ENCODE measurements at places on chromosomes 12 and 14.

DNA sequence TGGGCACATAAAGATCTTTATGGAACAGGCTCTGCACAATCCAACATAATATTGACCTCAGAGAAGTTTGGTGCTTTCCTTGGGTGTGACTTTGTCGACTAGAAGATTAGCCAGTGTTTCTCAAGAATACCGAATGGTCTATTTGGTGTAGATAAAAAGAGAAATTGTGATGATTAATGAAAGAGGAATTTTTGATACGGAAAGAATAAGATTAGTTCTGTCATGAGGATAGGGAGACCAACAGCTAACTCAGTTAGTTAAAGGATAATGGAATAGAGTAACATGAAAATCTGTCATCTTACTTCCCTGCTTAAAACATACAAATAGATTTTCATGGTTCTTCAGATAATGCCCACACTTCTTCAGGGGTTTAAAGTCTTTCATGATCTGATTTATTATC lies 24.2 kb downstream of the PTPRO start:
- no peak for DNase-seq

DNA sequence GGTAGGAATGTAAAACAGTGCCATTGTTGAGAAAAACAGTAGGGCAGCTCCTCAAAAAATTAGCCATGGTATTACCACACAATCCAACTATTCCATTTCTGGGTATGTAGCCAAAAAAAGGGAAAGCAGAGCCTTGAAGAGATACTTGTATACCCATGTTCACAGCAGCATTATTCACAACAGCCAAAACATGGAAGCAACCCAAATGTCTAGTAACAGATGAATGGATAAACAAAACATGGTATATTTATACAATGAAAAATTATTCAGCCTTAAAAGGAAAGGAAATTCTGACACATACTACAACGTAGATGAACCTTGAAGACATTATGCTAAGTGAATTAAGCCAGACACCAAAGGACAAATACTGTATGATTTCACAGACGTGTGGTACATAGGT lies 67.6 kb upstream of the GNG2 start:
- no peak for DNase-seq

GRCh38 chr12:57248934-57249742 lies 1.8 kb downstream of the STAC3 start:
- no peak for DNase-seq

DNA sequence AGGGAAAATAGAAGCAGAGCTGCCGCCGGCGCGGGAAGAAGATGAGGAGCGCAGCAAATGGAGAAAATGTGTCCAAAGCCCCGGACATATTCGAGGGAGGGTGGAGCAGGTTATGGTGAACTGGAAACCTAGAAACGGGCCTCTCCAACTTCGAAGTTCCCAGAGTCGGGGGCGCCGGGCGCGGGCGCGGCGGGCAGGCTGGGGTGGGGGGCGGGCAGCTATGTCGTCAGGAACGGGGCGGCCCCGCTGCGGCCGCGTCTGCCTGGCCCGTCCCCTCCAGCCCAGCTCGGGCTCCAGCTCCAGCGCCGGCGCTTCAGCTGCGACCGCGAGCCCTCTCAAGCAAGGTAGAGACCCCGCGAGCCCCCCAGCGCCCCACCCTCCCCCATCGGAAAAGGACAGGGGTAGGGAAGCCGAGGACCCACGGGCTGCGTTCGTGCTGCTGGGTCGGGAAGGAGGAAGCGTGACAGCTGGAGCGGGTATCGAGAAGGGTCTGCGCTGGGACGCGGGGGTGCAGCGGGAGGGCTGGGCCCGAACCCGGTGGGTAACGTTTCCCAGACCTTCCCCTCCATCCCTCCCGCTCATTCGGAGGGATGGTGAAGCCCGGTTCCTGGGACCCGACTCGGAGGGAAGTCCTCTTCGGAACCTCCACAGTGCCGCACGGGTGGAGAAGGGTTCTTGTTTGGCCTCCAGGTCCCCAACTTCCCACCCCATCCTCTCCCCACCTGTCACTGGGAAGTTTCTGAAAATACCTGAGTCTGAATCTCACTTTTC lies 1.0 kb downstream of the DGKA start:
- DNase-seq: peak; percentile 26

GRCh38 chr14:75303381-75303789 lies 24.8 kb downstream of the FOS start:
- peak; percentile 76 for DNase-seq

- DNase-seq: no peak
Observed at GRCh38 chr14:62428429-62429203, 616.6 kb downstream of the KCNH5 start.

DNA sequence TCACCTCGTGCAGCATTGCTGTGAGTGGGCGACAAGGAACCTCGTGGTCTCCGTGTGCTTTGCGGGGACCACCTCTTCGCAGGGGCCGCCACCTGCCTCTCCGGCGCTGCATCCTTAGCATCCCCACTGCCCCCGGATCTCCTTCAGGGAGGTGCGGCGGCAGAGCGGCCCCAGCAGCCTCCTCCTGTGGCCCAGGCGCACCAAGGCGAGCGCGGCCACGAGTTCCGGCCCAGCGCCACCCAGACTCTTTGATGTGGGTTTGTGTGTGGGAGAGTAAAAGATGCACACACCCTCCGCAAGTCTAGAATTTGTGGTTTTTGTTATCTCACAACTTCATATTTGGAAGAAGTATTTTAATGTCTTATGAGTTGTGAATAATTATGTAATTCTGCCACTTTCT lies 118.8 kb upstream of the DIO3 start:
- peak; percentile 69 for DNase-seq

GRCh38 chr14:84112589-84112988 lies 1417.4 kb upstream of the FLRT2 start:
- DNase-seq: no peak

GRCh38 chr14:31835049-31835448 lies 242.1 kb upstream of the ARHGAP5 start:
- DNase-seq: no peak

DNA sequence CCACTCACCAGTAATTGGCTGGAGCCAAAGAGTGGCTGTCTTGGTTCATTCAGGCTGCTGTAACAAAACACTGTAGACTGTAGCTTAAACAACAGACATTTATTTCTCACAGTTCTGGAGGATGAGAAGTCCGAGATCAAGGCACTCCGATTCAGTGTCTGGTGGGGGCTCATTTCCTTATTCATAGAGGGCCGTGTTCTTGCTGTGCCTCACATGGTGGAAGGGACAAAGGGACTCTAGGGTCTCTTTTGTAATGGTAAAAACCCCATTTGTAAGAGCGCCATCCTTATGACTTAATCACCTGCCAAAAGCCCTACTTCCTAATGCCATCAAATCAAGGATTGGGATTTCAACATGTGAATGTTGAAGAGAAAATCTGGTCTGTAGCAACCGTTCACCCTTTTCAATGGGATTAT lies 34.7 kb upstream of the CDKN3 start:
- no peak for DNase-seq

- no peak for DNase-seq
Observed at GRCh38 chr12:12797794-12798152, 12.3 kb downstream of the APOLD1 start.

DNA sequence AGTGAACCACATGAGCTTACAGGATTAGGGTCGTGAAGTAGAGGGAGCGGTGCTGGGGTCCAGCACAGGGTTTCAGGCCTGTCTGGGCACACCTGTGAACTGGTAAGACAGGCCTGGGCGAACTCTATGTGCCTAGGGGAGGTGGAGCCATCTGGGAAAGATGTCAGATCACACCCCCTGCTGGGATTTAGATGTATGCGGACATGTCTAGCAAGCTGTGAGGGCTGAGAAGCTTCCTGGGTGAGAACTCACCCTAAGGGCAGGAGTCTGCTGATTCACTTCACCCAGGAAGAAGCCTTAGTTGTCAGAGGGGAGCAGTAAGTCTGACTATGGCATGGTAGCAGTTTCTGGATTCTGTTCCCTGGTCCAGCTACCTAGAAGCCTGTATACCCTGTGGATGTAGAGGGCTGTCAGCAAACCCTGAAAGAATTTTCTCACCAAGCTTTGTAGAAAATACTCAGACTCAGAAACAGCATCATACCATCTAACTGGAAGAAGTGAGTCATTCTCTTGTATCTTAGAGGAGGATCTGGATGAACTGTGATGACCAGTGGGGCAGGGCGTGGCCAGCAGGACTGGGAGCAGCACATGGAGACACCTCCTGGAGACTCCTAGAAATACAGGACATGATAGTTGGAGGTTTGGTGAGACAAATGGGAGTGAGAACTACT lies 11.2 kb upstream of the PYGL start:
- no peak for DNase-seq

- DNase-seq: no peak
Observed at GRCh38 chr12:52584156-52584682, 10.6 kb upstream of the KRT74 start.

GRCh38 chr12:131141514-131141913 lies 187.8 kb downstream of the ADGRD1 start:
- DNase-seq: no peak

GRCh38 chr14:92670160-92670559 lies 78.3 kb downstream of the LGMN start:
- no peak for DNase-seq

DNA sequence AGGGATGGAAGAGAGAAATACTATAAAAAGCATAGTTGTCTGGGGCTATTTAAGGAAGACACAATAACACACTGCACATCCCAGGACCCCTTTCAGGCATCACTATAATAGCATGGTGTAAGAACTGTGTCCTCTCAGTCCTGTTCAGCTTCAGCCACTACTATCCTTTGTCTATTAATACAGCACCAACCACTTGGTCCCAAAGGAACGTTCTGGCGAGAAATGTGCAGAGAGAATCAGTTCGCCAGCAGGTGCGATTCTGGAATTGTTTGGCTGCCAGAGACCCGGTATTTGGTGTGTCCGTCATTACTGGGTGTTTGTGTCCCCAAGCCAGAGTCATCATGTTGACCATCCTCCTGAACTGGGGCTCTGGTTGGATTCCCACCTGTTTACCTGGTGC lies 52.7 kb downstream of the BICD1 start:
- DNase-seq: no peak

DNA sequence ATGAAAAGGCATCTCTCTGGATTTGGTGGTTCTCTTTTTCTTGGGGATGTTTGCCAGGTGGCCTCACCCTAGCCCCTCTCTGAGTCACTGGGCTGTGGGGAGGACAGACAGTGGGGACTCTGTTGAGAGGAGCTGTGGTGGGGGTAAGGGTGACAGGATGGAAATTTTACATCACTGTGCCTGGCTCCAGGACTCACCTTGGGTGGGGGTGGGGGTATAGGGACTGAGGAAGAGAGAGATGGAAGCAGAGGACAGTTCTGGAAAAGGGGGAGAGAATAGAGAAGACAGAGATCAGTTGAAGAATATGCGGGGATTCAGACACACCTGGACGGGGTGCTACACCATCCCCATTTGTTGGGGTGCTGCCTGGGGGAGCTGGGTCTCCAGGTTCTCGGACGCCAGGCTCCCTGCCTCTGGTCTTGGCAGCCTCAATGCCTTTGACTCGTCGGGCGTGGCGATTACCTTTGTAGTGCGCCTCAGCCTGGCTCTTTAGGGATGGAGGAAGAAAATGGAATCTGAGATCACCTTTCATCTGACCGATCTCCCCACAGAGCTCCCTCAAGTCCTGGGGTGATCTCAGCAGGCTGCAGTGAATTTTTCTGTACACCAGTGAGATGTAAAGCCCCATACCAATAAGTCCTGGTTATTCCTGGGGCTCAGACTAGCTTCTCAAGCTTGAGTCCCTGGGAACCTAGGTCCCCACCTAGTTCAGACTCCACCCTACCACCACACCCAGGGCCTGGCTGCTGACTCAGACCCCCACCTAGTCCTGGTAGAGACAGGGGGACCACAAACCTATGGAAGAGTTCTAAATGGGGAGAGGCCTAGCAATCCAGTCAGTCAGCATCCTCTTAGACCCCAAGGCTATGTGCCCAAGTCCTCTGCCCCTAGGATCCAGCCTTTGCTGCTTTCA lies 9.6 kb upstream of the GPR84 start:
- DNase-seq: no peak

DNA sequence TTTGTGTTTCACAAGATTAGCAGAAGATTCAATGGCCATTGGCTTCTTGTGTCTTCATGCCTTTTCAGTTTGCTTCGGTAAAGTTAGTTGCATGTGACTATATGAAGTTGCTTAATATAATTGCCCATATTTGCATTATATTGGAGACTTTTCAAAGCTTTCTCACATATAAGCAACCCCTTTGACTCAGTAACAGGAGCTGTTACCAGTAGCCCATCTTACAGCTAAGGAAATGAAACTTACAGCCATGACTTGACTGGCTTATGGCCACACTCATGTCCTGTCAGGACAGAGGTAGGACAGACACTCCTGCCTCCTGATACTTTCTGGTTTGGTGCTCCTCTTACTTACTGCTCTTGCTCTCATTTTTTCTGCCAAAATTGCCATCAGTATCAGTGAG lies 1082.1 kb downstream of the BCL11B start:
- DNase-seq: no peak

GRCh38 chr12:113318900-113319628 lies 15.8 kb downstream of the SLC8B1 start:
- DNase-seq: no peak

DNA sequence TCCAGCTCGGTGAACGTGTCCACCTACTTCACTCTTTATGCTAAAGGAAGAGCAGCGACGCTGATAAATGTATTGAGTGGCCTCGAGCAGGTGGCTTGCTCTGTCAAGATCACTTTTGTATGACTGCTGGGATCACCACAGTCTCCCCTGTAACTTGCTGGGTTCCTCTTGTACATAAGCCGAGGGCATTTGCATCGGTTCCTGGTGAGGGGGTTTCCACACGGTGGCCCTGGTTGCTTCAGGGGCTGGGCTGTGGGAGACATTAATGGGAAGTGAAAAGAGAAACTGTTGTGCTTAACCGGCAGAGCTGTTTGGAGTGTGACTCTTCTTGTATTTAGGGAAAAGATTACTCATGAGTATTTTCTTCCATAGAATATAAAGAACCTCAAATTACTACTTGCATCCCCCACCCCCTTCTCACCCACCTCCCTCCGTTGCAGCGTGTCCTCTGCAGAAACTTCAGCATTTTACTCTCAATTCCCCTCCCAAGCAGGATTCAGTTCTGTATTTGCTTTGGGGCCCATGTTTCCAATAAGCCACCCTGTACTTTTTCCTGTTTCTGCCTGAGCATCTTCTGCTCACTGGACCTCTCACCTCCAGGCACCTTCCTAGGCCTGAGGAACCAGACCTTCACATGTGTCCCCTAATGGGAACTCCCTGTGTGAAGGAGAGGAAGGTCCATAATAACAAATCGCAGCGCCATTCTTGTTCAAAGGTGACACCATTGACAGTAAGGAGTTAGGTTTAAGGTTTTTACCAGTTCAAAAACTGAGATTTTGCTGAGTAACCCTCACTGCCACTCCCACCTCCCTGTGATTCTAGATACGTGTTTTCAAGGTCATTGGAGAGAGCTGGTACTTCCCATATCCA lies 187.0 kb downstream of the ETV6 start:
- DNase-seq: peak; percentile 52
